Inflammatory macrophage treated with lipopolysaccharide for 4 hours (primary cell): ENCODE measurements at places on chromosomes 12 and 14.

DNA sequence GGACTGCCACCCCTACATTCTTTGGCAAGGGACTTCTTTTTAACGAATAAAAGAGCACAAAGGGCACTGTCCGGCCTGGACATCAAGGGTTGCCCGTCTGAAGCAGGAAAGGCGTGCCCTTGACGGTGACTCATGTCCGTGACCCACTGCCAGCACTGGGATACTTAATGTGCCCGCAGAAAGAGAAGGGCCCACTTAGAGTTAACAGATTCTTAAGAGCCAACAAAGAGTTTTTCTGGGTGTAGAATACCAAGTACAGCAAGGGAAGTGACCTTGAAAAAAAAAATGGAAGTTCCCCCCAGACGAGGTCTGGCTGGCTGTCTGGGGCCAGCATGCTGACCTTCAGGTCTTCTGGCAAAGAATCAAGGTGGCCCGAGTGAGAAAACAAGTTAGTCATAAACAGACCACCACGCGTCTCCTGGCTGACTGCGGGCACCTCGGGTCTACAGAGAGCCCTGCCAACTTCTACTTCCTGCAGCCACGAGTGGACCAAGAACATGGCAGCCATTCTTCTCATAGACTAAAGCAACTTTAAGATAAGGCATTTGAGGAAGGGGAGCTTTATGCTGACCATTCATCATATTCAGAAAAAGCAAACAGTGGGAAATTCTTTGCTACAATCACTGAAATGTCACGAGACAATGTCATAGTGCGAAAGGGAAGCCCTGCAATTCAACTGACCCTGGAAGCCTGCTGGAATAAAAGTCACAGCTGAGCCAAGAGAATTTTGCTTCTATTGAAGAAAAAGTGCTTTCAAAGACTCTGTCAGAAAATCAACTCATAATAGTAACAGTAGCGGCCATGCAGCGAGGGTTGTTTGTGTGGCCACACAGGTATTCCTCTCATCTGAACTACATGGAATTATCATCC, 10.5 kb upstream of the SELPLG start:
- DNase-seq = no peak

DNA sequence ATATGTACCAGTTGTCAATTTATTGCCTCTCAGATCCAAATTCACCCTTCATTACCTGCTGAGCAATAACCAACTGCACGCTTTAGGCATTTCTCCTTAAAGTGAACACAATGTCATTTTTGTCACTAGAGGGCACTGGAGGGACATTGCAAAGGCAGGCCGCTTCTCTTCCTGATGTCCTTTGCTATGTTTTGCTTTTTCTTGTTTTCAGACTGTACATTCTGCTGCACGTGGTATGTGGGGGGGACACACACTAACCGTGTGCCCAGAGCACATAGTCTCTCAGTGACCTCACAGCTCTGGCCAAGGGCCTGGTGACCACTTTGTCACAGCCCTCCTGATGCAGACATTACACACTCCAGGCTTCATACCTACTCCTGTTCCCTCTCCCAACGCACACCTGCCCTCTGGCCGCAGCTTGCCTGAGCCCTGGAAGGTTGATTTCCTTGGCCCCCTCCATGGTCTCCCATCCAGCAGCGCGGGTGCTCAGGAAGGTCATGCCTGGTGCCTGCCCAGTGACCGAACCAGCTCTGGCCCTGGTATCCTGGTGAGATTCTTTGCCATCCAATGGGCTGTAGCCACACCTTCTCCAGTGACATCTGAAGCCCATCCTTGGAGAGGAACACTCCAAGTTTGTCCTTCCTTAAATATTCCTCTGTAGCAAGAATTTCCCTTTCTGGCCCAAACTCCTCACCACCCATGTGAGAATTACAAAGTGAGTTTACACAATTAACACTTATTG, 39.9 kb downstream of the MYO1H start:
- peak; percentile 35 for DNase-seq

GRCh38 chr12:2523844-2524243, 270.9 kb upstream of the FKBP4 start:
- DNase-seq = no peak

GRCh38 chr12:56988207-56988739, 18.1 kb downstream of the ZBTB39 start:
- DNase-seq = peak; percentile 53

- peak; percentile 7 for DNase-seq
These were observed 77.7 kb downstream of the NTS start for GRCh38 chr12:85951823-85952222.

DNA sequence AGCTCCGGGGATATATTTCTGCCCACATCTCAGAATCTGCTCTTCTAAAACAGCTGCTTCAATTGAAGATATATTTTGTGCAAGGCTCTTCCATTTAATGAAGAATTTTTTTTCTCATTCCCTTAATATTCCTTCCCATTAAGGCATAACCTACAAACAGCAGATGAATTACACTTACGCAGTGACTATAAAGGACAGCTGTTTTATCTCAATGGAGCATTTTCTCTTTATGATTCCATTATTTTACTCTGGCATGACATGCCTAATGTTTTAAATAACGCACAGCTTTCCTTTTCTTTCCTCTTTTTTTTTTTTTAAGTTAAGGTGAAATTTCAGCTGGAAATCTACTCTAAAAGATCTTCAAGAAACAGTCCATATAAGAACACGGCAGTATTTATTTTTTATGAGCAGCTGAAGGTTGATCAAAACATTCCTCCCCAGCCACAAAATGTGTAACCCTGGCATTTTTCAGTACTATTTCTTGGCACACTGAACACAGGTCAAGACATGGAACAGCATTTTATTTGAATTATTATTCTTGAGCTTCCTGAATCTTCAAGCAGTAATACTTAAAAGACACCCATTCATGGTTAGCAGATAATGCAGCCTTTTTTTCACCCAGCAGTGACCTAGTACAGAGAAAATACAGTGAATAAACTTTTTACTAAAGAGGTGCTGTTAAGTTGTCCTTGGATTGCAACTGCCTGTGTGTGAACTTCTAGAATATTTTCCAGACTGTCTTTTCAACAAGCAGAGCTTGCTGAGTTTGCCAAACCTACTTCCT, 118.1 kb upstream of the FOXN3 start:
- no peak for DNase-seq

GRCh38 chr12:6312529-6313325, 2.2 kb downstream of the PLEKHG6 start:
- peak; percentile 72 for DNase-seq
